ENCODE measurements at places on chromosomes 7 and 10.
A peak's percentile ranks its signal among the peaks of the same experiment; 100 is the strongest.

DNA sequence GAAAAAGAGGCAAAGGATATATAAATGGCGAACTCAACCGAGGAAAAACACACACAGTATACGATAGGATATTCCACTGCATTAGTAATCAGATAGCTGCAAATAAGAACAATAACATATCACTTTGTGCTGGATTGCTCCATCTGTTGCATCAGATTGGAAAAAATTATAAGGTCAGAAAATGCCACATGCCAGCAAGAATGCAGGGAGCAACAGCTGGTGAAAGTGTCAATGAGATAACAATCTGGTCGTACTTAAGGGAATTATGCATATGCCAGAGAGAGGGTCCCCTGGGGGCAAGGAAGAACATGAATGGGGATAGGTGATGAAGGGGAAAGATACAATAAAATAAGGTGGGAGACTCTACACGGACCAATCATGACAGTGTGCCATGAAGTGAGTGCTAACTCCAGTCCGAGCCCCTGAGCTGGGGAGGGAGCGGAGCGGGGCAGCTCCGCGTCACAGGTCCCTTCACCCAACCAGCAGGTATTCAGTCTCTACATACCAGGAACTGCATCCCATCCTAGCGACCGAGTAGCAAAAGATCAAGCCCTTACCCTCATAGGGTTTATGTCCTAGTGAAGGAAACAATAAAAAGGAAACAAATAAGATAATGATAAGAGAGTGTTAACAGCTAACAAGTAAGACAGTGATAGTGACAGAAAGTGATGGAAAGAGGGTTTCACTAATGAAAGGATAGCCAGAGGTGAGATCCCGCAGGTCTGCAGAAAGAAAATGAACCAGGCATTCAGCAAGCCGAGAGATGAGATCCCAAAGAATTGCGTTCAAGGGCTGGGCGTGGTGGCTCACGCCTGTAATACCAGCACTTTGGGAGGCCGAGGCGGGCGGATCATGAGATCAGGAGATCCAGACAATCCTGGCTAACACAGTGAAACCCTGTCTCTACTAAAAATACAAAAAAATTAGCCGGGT, 9.4 kb downstream of the MPP7 start:
- no peak for DNase-seq

- DNase-seq: no peak
Measured at GRCh38 chr10:3791974-3792633, 7.1 kb upstream of the KLF6 start.

GRCh38 chr10:43573250-43574000, 991 bp downstream of the ZNF239 start:
- peak; percentile 4 for DNase-seq

- DNase-seq: no peak
Measured at GRCh38 chr10:91096274-91096673, 124.2 kb upstream of the PCGF5 start.

- no peak for DNase-seq
Measured at GRCh38 chr7:116377721-116378120, 121.8 kb upstream of the CAV2 start.

DNA sequence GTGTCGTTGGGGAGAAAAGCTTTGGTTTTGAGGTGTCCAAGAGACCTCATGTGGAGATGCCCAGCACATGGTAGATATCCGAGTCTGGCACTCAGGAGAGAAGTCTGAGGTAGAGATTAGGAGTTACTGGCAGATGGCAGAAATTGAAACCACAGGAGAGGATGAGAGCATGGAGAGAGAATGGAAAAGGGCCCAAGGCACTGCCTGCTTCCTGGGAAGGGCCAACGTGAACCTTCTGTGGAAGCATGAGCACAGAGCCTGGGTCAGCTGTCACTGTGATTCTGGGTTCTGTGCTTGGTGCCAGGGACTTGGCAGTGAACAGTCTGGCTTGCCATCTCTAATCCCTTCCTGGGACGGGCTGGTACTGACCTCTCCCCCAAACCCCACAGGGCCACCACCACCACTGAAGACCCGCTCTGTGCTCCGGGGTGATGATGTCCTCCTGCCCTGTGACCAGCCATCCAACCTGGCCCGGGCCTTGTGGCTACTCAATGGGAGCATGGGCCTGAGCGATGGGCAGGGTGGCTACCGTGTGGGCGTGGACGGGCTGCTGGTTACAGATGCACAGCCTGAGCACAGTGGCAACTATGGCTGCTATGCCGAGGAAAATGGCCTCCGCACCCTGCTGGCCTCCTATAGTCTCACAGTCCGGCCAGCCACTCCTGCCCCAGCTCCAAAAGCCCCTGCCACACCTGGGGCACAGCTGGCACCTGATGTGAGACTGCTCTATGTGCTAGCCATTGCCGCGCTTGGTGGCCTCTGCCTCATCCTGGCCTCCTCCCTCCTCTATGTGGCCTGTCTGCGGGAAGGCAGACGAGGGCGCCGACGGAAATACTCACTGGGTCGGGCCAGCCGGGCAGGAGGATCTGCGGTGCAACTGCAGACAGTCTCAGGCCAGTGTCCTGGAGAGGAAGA, 4.1 kb downstream of the MRPL43 start:
- no peak for DNase-seq

DNA sequence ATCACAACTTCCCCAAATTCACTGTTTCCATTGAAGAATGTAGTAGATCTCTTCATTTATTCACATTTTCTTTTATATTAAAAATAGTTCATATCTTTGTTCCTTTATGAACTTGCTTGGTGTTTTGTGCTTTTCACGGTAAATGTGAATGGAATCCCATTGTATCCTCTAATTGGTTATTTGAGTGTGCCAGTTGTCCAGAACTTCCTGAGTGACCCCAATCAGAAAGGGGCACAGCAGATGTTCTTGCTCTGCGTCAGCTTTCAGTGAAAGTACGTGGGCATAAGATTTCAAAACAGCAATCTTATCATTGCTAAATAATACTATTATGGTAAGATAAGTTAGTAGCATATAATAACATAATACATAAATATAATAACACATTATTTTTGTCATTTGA, 47.0 kb downstream of the PTPRZ1 start:
- no peak for DNase-seq

- peak; percentile 55 for DNase-seq
Measured at GRCh38 chr7:11557627-11558026, 274.4 kb downstream of the THSD7A start.

DNA sequence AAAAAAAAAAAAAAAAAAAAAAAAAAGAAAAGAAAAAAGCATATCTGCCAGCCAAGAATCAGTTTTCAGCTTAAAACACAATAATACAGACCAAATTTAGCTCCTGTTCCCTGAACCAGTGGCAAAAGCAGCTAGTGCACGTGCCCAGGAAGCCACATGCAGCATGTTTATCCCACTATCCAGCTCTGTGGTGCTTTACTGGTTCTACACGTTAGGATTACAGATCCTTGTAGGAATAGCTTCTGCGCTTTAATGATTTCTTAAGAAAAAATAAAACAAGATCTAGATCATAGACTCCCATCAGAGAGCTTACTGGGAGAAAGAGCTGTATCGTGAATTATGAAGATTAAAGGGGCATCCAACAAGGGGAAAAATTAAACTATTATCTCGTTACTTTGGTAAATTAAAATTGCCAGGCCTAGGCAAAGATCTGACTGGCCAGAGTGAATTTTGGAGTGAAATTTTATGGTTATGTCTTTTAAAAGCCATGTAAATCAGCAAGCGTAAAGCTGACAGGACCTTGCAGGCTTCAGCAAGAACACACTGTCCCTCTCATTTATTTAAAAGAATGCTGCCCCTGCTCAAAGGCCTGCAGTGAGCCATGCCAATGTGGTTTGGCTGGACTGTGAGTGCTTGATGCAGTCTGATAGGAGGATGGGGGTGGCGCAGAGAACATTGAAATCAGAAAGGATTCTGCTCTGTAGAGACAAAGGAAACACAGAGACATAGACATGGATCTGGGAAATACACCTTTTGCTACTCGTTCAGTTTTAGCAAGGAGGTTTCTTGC, 177.3 kb upstream of the PHYHIPL start:
- DNase-seq: peak; percentile 46

DNA sequence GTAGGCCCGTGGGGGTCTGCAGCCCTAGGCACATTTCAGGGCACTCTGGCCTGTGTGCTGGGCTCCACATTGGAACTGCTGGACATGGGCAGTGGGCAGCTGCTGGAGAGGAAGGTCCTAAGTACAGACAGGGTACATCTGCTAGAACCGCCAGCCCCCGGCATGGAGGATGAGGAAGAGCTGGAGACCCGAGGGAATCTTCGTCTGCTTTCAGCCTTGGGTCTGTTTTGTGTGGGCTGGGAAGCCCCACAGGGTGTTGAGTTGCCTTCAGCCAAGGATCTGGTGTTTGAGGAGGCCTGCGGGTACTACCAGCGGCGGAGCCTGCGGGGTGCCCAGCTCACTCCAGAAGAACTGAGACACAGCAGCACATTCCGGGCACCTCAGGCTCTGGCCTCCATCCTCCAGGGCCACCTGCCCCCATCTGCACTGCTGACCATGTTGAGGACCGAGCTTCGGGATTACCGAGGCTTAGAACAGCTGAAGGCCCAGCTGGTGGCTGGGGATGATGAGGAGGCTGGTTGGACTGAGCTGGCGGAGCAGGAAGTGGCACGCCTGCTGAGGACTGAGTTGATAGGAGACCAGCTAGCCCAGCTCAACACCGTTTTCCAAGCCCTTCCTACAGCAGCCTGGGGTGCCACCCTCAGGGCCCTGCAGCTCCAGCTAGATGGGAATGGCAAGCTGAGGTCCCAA, 1.4 kb downstream of the HPS6 start:
- no peak for DNase-seq

- peak; percentile 75 for DNase-seq
Measured at GRCh38 chr10:28661035-28661434, 16.3 kb upstream of the BAMBI start.

- DNase-seq: peak; percentile 22
Measured at GRCh38 chr7:38102507-38102906, 75.5 kb upstream of the STARD3NL start.

GRCh38 chr10:63798599-63799498, 277.6 kb downstream of the REEP3 start:
- DNase-seq: peak; percentile 91

DNA sequence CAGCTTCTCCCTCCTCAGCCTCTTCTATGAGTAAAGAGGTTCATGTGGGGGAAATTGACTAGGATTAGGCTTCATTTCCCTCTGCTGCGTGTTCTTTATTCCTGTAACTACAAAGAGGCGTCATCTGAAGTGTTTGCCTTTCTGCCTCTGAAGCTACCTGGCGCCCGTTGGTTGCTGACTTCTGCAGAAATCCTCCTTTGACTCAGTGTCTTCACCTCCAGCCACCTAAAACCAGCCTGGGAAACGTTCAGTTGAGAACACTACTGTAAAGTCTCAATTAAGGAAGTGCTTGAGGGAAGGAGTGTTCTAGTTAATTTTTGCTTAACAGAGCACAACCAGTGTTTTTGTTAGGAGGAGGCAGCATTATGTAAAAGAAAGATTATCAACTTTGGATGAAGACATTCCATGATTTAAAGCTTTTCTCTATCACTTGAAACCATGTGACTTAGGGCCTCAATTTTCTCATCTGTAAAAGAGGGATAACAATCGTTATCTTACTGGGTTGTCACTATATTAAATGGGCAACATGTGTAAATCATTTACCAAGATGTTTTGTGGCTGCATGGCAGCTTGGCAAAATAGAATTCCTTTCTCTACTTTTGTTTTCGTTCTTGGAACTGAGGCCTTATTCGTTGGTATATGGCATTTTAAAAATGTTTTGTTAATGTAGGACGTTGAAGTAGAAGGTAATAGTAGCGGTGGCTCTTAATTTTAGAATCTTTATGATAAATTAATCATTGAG, 642.9 kb downstream of the SDK1 start:
- no peak for DNase-seq

GRCh38 chr10:127081851-127082345, 114.5 kb downstream of the INSYN2A start:
- no peak for DNase-seq

DNA sequence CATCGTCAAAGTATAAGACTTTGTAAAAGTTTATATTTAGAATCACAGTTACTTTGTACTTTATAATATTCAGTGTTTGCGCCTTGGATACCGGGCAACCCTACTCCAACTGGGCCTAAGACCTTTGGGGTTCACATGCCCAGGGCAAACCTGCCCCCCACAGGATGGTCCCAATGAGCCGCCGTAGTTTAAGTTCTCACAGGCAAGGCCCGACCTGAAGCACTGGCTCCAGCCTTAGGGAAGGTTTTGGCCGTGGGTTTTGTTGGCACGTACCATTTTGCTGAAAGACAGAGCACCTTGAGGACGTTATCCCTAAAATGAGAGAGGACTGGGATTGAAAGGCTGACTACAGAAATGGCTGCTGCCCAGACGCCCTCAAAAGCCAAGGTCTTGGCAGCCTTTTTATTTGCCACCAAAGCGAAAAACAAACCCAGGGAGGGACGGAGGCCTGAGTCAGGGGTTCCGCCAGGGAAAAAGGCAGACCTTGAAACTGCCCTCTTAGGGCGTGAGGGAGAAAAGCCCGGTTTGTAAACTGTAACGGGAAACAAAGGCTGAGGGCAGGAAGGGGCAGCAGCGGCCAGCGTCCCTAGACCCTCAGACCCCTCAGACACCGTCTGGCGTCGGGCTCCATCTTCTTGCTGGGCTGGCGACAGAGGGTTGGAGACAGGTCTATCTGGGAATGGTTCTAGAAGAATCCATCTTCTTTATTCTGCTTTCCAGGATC, at the start of gene CCDC172:
CCDC172 (plus strand) TSS at position 222 of the 724 bp plus-strand sequence. CDS start 564 bp downstream, outside the sequence.
- DNase-seq: no peak

DNA sequence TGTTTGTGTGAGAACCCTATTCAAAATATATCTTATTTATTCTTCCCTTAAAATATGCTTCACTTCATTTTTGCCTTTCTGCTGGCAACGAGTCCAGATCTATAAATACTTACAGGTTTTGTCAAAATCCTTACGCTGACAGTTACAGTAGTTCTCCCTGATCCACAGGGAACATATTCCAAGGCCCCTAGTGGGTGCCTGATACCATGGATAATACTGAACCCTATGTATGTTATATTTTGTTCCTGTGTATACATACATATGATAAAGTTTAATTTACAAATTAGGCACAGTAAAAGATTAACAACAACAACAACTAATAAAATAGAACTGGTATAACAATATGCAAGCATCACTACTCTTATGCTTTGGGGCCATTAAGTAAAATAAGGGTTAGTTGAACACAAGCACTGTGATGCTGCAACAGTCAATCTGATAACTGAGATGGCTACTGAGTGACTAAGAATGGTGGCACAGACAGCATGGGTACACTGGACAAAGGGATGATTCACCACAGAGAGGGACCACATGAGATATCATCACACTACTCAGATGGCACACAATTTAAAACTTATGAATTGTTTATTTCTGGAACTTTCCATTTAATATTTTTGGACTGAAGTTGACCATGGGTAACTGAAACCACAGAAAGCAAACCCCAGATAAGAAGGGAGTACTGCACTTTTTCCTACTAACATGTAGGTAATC, 29.4 kb upstream of the PCGF5 start:
- DNase-seq: peak; percentile 27

DNA sequence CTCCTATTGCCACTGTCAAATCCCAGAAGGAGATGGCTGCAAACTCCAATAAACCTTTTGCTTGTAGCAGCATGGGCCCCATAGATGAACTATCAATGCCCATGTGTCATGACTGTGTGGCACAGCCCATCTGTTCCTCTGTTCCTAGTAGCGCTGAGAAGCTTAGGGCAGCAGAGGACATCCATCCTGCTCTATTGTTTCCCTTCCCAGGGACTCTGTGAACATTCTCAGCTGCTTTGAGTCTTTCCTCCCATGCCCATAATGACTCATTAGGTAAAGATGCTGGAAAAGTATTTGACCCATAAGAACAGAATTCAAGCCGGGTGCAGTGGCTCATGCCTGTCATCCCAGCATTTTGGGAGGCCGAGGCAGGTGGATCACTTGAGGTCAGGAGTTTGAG, 28.3 kb downstream of the STMP1 start:
- peak; percentile 43 for DNase-seq

- peak; percentile 0 for DNase-seq
Measured at GRCh38 chr7:37421861-37422500, 26.7 kb downstream of the ELMO1 start.

- no peak for DNase-seq
Measured at GRCh38 chr10:122060250-122060649, 71.3 kb downstream of the TACC2 start.

All from cardiac fibroblast (primary cell).